ENCODE measurements at places on chromosomes 5 and 9.

- DNase-seq = no peak
Observed at GRCh38 chr5:122286541-122286940, 25.5 kb upstream of the SNCAIP start.

- no peak for DNase-seq
Observed at GRCh38 chr5:137084016-137084415, 415.1 kb downstream of the SPOCK1 start.

DNA sequence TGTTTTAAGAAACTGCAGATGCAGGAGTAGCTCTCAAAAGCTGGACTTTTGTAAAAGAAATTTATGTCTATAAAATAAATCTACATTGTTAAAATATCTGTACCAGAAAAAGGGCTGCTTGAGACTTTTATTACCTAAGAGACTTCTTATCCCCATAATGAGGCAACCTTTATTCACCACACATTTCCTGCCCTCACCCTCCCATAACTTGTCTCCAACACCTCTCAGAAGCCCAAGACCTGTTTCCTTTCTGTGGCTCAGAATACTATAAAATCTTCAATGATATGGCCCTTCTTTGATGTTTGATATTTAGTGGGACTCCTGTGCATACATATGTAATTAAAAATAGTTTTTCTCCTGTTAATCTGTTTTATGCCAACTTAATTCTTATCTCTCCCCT lies 141.5 kb upstream of the FER start:
- no peak for DNase-seq

GRCh38 chr5:89901346-89901745 lies 508.2 kb downstream of the CETN3 start:
- DNase-seq = no peak

- DNase-seq = no peak
Observed at GRCh38 chr9:114613087-114613486, 2.0 kb downstream of the TMEM268 start.

DNA sequence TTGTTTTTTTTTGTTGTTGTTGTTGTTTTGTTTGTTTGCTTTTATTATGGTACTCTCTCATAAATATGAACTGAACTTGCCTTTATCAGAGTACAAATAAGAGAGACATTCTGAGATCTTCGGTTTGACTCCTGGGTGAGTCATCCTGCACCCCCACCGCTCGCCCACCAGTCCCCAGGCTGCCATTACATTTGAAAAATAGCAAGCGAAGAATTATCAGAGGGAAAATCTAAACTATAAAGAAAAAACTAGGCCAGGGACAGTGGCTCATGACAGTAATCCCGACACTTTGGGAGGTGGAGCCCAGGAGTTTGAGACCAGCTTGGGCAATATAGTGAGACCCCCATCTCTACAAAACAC lies 122.1 kb upstream of the MAP3K1 start:
- no peak for DNase-seq

DNA sequence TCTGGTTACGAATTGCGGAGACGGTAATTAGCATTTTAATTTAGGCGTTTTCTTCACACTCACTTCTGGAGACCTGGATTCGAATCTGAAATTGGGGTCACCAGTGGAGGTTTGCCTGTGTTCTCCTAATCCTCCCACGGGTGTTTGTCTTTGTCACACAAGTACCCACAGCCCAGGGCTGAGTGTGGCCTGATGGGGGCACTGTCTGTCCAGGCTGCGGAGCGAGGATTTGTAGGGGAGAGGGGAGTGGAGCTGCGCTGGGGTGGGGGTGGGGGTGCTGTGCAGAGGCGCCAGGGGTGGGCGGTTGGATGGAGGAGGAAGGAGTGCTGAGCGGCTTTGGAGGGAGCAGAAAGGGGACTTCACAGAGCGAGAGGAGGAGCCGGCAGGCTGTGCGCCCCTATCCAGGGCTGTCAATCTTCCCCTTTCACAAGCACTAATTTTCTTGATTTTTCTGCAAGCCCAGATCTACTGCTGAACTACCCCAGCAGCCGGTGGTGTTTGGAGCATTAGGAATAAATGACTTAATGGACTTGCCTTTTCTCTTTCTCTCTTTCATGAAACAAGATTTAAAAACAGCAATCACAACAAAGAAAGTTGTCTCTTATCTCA lies 53.1 kb downstream of the TSPAN17 start:
- peak; percentile 93 for DNase-seq

- DNase-seq = no peak
Observed at GRCh38 chr9:96150324-96151227, 151.4 kb downstream of the HSD17B3 start.

GRCh38 chr5:117568622-117569021 lies 994.0 kb upstream of the SEMA6A start:
- DNase-seq = no peak

DNA sequence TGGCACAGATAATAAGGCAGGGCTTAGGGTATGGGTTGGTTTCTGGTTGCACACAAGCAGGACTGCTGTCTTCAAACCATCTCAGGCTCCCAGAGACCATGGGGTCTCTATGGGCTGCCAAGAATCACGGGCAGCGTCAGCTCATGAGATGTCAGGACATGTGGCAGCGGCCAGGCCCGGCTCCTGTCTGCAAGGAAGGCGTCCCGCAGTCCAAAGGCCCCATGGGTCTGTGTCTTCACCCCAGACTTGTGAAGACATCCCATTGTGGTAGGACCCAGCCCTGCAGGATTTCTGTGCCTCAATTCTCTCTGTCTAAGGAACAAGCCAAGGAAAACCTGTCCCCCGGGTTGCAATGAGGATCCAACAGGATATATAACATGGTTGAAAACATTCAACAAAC lies 32.6 kb downstream of the IPPK start:
- no peak for DNase-seq

GRCh38 chr5:15938961-15939360 lies 240.6 kb downstream of the MARCHF11 start:
- no peak for DNase-seq

DNA sequence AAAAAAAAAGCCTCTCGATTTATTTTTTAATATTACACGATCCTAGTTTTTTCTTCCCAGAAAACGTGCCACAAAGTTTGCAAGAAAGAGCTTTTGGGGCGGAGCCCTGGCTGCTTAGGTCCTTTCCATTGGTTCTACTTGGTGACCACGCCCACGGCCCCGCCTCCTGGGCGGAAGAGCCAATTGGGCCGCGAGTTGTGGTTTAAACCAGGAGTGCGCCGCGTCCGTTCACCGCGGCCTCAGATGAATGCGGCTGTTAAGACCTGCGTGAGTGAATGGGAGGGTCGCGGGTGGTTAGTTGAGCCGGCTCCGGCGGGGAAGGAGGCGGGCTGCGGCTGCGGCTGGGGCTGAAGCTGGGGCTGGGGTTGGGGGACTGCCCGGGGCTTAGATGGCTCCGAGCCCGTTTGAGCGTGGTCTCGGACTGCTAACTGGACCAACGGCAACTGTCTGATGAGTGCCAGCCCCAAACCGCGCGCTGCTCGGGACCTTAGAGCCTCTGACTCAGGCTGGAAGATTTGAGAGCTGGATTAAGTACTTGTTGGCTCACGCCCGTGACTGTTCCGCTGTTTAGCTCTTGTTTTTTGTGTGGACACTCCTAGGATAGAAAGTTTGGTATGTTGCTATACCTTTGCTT lies at the start of gene PTTG1:
Gene PTTG1 (plus strand): TSS at position 231 of the 634 bp plus-strand sequence. CDS start 458 bp downstream, outside the sequence.
- peak; percentile 86 for DNase-seq

- DNase-seq = no peak
Observed at GRCh38 chr9:97529363-97530076, 28.1 kb downstream of the TMOD1 start.

GRCh38 chr5:1542781-1543180 lies 19.0 kb upstream of the LPCAT1 start:
- DNase-seq = no peak

- DNase-seq = no peak
Observed at GRCh38 chr5:179312557-179313235, 32.6 kb downstream of the ADAMTS2 start.

- no peak for DNase-seq
Observed at GRCh38 chr5:91403438-91403837, 20.3 kb upstream of the ARRDC3 start.

DNA sequence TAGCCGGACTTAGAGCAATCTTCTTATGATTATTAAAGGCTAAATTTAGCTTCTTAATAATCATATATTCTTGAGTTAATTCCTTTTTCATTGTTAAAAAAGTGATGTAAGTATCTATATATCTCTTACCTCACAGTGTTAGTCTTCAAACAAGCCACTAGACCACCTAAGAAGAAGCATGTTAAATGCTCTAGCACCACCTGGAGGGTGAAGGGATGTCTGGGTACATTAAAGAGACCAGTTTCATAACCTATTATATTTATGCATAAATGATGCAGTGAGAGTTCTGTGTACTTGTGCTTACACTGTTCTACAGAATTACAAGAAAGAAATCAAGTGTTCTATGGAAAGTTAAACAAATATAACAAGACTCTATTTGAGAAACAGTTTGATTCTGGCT lies 55.9 kb upstream of the SLCO6A1 start:
- DNase-seq = no peak

DNA sequence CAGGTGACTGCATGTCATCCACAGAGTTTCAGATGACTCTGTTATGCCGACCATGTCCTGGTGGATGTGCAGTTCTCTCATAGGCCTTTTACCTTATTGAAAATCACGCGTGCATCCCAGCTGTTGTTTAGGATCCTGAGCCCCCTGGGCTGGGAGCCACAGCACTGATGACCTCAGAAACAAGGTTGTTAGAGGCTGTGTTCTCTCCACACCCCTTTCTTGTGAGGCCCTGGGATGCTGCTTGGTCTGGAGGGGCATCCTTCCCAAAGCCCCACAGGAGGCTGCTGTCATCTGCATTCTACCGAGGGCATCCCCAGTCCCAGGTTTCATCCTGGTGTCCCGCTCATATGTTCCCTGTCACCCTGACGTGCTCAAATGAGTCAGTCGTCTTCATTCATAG lies 76.5 kb upstream of the IRX4 start:
- DNase-seq = no peak

DNA sequence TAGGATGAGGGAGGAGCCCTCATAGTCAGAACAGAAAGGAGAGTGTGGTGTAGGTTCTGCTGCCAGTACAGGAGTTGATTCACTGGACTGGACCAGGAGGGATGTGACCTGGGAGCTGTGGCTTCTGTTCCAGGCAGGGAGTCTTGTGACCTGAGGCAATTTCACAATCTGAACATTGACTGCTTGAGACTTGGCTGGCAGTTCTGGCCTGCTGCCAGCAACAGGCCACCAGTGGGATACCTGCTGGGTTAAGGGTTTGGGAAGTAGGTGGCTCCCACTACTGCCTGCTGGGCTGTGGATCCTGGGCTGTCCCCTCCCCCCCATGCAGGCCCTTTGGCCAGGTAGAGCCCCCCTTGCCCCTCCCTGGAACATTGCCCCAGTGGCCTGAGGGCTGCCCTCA lies 268.6 kb upstream of the ARRDC3 start:
- no peak for DNase-seq

DNA sequence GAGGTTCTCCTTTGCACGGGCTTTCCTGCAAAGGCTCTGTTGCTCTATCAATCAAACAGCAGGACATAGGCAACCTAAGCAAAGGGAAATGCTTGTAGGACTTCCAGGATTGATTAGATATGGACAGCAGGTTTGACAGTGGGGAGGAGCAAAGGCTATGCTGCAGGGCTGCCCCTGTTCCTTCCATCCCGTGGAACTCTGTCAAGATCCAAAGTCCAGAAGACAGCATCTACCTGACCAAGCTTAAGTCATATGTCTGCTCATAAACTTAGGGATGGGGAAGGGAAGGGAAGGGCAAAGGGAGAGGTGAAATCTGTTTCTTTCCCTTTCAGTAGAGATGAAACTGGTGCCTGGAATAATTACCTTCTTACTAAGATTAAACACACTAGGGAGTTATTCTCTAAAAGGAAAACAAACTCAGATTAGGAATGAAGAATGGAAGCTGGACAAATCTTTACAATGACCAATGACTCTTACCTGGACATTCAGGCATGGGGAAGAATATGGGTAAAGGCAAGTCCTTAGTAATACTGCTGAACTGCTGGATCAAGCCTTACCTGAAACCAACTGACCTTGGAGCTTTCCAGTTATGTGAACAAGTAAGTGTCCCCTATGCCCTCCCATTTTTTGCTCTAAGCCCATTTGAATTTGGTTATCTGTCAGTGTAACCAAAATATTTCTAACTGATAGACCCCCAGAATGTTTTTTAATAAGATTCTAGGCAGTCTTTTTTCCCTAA lies 8.4 kb upstream of the ACOT12 start:
- DNase-seq = no peak
